COLO829 (cell line): ENCODE measurements at places on chromosomes 5 and 9.

DNA sequence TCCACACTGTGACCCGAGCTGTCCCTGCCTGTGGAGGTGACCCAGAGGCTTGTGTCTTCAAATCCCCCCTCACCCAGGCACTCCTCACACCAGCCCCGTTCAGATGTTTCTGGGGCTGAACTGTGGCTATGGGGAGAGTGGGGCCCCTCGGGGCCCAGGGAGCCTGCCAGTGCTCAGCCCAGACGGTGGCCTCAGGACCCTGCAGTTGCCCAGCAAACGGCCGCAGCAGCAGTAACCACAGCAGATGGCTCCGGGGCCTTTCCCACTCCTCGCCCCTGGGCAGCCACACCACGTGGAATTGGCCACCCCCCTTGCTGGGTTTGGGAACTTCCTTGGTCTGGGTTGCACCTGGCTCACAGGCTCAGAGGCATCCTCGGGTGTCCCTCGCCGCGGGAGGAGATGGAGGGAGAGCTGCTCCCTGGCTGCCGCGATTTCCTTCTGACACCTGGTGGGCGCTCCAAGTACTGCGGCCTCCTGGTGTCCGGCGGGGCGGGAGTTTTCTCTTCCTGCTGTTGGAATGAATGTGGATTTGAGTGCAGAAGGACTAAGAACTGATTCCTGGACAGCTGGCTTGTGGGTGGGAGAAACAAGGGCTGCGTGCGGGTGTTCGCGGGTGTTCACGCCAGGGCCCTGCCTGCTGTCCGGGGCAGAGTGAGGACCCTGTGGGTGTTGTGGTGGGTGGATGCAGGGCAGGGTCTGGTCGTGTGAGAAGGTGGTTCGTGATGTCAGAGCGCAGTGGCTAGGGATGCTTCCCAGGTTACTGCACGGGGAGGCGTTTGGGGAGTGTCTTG lies 97.5 kb downstream of the COL5A1 start:
- peak; percentile 89 for DNase-seq

- no peak for DNase-seq
Measured at GRCh38 chr5:1318659-1319251, 23.9 kb upstream of the TERT start.

- DNase-seq, result peak; percentile 28
Measured at GRCh38 chr9:26789959-26790358, 102.6 kb downstream of the CAAP1 start.

- no peak for DNase-seq
Measured at GRCh38 chr9:136740971-136741882, 1.5 kb downstream of the LCN10 start.

DNA sequence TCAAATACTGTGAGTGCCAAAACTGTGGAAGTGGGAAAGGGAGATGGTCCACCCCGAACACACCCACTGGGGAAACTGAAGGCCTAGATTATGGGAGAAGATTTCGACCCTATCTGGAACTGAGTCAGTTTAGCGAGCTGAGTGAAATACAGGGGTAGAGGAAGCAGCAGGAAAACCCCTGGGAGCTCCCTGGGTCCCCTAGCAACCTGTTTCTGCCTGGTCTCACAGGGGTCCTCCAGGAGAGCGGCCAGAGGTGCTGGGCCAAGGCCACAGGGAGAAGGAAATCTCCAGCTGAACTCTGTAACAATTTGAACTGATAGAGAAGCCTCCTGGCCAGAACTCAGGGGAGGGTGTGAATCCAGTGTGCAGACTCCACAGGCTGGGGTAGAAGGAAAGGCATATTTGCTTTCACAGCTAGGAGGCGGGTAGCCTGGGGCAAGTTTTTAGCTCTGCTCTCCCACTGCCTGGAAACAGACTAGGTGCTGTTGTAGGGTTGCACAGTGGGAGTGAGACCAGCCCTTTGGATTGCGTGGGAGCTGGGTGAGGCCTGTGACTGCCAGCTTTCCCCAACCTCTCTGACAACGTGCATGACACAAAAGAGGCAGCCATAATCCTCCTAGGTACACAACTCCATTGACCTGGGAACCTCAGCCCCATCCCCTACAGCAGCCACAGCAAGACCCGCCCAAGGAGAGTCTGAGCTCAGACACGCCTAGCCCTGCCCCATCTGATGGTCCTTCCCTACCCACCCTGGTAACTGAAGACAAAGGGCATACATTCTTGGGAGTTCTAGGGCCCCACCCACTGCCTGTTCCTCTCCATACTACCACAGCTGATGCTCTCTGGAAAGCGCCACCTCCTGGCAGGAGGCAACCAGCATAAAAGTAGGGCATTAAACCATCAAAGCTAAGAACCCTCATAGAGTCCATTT lies 78.8 kb upstream of the GPBP1 start:
- no peak for DNase-seq

DNA sequence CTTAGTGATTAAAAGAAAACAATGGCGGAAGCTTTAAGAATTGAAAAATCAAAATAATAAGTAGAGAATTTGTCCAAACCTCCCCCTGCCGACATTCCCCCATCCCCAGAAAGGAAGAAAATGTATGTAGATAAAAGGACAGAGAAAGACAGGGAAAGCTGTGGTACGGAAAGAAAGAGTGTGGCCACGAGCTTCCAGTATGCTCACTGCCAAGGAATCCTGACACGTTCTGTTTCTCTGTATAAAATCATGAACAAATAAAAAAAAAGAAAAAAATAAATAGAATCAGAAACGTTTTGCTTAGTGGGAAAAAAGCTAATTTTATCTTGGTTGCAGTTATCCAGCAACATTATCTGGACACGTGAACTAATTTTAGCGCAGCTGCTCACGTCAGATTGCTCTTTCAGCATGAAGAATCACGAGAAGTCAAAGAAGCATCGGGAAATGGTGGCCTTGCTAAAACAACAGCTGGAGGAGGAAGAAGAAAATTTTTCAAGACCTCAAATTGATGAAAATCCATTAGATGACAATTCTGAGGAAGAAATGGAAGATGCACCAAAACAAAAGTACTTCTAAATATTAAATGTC lies 15.2 kb downstream of the DNAJC21 start:
- no peak for DNase-seq

DNA sequence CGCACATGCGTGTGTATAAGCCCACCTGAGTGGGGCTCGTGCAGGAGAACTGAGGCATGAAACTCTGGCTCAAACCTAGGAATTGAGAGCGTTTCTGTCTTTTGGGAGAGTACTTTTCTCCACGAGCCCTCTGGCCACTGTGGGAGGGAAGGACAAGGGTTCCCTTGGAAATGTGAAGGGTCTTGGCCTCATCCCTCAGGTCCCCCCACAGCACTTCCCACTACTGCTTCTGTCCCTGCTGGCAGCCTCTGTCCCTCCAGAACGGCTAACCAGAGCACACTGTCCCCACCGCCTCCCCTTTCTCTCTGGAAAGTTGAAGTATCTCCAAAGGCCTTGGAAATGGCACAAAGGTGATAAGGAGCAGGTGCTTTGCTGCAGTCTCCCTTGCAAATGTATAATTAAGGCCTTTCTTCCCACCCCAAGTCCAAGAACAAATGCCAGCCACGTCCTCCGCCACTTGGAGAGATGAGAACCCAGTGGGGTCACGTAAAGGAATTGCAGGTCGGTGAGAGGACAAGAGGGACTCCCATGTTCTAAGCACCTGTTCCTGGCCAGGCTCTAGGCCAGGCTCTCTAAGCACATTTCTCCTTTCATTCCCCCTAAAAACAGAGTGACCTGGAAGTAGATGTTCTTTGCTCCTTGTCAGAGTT lies 107.9 kb upstream of the LMX1B start:
- no peak for DNase-seq

- DNase-seq, result no peak
Measured at GRCh38 chr5:119289438-119290044, 66.3 kb upstream of the TNFAIP8 start.

GRCh38 chr9:133789778-133790177 lies 51.6 kb upstream of the SARDH start:
- DNase-seq, result no peak

GRCh38 chr5:73380710-73381589 lies 67.6 kb downstream of the FOXD1 start:
- no peak for DNase-seq

DNA sequence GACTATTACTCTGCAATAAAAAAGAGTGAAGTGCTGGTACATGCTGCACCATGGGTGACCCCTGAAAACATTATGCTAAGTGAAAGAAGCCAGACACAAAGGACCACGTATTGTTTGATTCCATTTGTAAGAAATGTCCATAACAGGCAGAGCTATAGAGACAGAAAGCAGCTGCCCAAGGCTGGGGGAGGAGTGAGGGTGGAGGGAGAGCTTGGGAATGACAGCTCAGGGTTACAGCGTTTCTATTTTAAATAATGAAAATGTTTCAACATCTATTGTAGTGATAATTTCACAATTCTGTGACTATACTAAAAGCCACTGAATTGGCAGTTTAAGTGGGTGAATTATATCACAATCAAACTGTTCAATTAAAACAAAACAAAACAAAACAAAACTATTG lies 81.7 kb downstream of the MYO10 start:
- DNase-seq, result no peak

- no peak for DNase-seq
Measured at GRCh38 chr5:62305358-62305714, 670 bp upstream of the KIF2A start.

- DNase-seq, result no peak
Measured at GRCh38 chr5:148120317-148120716, 48.0 kb upstream of the SPINK14 start.

GRCh38 chr5:159330131-159330800 lies at the start of gene IL12B:
TSS of gene IL12B (minus strand) at chr5:159330487. CDS start at chr5:159326782, 3,705 bp downstream.
- no peak for DNase-seq

DNA sequence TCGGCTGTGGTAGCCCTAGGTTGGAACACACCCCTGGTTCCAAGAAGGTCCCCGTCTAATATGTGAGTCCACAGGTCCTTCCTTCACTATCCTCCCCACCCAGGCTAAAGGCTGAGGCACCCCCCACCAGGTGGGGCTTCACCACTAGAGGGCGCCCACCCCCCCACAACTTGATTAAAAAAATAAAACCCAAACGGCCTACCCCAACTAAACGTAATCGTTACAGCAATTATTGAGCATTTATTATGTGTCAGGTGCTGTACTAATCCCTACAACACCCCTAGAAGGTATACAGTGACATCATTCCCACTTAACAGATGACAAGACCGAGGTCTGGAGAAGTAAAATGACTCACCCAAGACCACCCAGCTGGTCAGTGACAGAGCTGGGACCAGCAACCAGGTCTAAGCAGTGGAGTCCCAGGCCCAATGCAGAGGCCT lies 65.0 kb downstream of the FGF18 start:
- DNase-seq, result peak; percentile 24

- no peak for DNase-seq
Measured at GRCh38 chr9:16986556-16986955, 116.1 kb upstream of the BNC2 start.

DNA sequence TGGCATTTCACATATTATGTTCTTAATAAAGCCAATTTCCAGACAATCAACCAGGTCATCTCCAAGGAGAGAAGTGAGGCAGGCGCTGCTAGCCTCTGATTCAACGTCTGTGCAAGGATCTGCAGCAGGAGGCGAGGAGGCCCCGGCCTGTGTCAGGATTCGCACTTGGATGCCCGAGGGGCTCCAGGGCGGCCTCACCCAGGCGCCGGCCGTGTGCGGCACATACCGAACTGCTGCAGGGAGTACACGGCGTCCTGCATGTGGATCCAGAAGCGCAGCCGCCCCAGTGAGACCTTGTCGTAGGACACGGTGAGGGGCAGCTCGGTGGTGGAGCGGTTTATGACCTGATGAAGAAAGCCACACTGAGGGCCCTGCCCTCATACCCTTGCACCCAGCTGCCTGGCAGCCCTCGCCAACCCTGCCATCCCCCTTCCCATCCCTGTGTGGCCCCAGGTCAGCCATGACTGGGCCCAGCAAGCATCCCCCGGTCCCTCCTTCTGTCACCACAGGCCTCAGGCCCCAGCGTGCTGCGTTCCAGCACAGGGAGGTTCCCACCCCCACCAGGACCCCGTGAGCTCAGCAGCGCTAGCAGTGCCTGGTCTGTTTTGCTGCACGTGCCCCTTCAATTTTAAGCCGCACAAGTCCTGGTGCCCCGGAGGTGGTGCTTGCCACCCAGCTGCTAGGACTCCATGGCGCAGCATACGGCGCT lies 9.9 kb downstream of the CLPTM1L start:
- no peak for DNase-seq

GRCh38 chr5:144191998-144192397 lies 21.3 kb downstream of the KCTD16 start:
- DNase-seq, result peak; percentile 28

GRCh38 chr9:70995511-70995910 lies 125.9 kb downstream of the TRPM3 start:
- no peak for DNase-seq

- DNase-seq, result no peak
Measured at GRCh38 chr9:106726070-106726815, 136.7 kb upstream of the ZNF462 start.

GRCh38 chr5:94908889-94909480 lies 290.5 kb downstream of the SLF1 start:
- peak; percentile 17 for DNase-seq

DNA sequence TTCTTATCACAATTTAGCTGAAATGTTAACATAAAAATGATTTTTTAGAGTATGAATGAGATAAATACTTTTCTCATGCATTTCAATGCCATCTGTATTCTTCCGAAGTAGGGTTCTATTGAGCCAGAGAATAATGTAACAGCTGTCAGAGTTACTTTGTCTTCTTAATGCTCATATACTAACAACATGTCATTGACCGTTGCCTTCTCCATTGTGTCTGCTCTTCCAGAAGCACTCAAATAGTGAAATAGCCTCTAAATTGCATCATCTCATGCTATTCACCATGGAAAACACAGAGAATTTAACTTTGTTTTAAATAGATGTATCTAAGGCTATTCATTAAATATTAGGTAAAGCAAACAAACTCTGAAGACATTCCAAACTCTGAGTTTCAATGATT lies 1875.9 kb upstream of the CDH9 start:
- no peak for DNase-seq

- no peak for DNase-seq
Measured at GRCh38 chr5:168096525-168096924, 194.9 kb upstream of the WWC1 start.

- no peak for DNase-seq
Measured at GRCh38 chr5:83914662-83915418, 194.2 kb upstream of the HAPLN1 start.

GRCh38 chr5:67111779-67112178 lies 84.8 kb downstream of the CD180 start:
- no peak for DNase-seq

GRCh38 chr9:106921341-106921899 lies 58.5 kb downstream of the ZNF462 start:
- DNase-seq, result peak; percentile 90

DNA sequence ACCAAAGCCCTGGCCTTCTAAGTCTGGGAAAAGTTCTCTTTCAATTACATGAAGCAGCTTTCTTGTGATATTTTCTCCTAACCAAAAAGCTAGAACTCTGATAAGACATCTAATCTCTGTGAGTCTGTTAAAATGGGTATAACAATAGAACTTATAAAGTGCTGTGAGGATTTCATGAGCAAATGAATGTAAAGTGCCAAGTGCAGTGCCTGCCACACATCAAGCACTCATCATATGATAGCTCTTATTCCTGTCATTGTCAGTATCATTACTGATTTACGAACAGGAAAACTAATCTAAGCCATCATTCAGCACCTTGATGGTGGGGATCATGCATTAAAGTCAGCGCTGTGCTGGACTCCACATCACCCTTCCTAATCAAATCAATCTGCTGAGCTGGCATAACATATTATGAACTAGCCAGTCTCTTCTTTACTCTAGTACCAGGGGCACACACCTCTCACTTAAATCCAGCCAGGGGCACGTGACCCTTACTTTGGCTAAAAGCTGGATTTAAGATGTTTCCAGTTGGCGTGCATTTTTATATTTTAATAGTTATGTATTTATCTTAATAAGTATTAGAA lies 37.3 kb downstream of the YIPF5 start:
- DNase-seq, result no peak

- DNase-seq, result no peak
Measured at GRCh38 chr5:25544652-25545249, 900.0 kb upstream of the CDH10 start.

GRCh38 chr5:153099328-153099727 lies 391.1 kb upstream of the GRIA1 start:
- no peak for DNase-seq
